ENCODE measurements at places on chromosomes 4 and X.

- DNase-seq, result no peak
Measured at GRCh38 chrX:39904816-39905537, 192.8 kb downstream of the BCOR start.

GRCh38 chr4:168039593-168039992, 52.7 kb upstream of the ANXA10 start:
- DNase-seq, result no peak

- DNase-seq, result no peak
Measured at GRCh38 chrX:40996886-40997530, 88.2 kb upstream of the USP9X start.

GRCh38 chrX:9906919-9907318, 60.2 kb upstream of the CLDN34 start:
- DNase-seq, result no peak

- no peak for DNase-seq
Measured at GRCh38 chr4:118173126-118173525, 138.8 kb downstream of the NDST3 start.

- DNase-seq, result no peak
Measured at GRCh38 chrX:85065512-85066198, 62.0 kb downstream of the APOOL start.

DNA sequence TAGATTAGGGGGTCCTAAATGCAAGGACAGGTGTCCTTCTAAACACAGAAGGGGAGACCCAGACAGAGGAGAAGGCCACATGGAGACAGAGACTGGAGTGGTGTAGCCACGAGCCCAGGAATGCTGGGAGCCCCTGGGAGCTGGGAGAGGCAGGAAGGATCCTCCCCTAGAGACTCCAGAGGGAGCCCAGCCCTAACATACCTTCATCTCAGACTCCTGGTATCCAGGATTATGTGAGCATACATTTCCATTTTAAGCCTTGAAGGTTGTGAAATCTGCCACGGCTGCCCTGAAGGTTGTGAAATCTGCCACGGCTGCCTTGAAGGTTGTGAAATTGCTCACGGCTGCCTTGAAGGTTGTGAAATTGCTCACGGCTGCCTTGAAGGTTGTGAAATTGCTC, 148.4 kb downstream of the ASMT start:
- no peak for DNase-seq

GRCh38 chr4:94175553-94176261, 32.0 kb upstream of the SMARCAD1 start:
- no peak for DNase-seq

DNA sequence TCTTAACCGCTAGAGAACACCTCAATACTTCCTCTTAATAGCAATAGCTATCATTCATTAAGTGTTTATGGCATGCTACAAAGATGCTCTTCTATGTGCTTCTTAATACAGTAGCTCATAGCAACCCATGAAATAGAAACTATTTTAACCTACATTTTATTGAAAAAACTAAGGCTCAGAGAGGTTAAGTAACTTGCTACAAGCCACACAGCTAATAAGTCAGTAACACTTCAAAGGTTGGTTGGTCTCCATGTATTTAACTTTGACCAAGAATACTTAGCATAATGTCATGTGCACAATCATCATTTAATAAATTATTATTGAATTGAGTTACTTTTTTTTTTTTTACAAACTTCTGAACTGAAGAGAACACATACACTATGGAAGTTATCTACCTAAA, 36.1 kb downstream of the IL13RA1 start:
- no peak for DNase-seq

DNA sequence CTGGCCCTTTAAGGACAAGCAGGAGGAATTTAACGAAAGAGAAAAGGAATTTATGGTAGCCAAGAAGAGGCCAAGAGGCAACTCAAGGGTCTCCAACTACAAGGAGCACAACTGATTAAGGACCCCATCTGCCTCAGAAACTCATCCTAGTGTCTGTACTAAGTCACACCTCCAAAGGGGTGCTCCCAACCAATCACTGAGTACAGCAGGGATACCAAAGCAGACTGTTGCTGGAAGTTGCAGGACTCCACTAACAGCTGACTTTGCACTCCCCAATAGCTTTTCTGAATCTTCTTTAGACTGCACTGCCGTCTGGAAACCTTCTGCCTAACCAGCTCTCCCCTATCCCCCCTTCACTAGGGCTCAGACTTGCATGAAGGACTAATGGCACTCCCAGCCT, 50.6 kb downstream of the ATP11C start:
- no peak for DNase-seq

DNA sequence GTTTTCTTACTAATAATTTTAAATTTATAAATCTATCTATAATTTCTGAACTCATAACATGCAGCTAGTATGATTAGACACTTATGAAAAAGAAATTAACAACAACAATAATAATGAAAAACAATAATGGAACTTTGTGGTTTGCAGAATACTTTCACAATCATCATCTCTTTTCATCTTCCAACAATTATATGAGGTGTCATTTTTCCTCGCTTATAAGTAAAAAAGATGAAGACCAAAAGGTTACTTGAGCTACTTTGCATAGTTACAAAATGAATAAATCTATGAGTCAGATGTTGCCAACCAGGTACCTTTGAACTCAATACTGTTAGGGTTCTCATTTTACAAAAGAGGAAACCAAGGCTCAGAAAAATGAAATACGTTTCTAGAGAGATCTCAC, 98.5 kb upstream of the ELOVL6 start:
- DNase-seq, result no peak

DNA sequence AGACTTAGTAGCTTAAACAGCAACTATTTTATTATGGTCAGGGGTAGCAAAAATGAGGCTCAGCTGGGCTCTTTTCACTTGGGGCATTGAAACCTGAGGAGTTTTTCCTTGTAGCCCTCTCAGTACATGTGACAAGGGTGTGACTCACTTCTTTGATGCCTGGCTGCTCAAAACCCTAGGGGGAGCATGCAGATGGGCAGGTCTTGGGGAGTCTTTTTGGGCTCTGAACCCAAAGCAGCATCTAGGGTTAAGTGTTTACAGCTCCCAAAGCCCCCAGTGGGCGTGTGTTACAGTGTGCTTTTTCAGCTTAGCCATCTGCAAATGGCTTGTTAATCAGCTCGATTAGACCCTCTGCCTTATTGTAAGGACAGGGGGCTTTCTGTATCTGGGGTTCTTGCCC, 1752.7 kb downstream of the PCDH7 start:
- no peak for DNase-seq
